ENCODE measurements at places on chromosomes 3 and 15.

DNA sequence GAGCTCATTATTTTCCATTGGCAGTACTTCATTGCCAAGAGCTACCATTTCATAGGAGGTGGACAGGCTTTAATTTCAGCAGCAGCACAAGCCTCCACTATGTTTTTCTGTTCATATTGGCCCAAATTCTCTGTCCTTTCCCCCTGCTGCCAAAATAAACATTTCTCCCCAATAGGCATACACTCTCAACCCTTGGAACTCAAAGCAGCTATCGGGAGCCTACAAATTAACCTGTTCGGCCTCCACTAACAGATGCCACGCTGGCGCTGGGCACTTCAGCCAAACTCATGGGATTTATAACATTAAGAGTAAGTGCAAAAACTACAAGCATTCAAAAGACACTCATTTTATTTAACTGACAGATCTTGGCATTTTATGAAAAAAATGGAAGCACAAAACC, 95.7 kb downstream of the NSUN3 start:
- DNase-seq: no peak

DNA sequence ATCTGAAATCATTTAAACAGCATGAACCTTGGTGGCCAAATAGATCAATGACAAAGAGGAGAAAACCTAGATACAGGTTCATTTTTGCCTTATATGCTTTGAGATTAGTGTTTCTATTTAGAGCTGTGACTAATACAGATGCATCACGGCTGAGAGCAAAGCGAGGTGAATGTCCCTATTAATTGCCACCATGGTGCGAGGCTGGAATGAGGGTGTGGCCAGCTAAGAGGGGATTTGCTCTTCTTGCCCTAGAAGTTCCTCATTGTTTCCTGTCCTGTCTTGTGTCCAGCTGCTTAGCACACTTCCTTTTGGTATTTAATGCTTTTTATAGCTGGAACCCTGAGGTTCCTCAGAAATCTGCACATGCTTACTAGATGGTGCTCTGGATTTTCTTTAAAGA, 339.1 kb upstream of the RGMA start:
- no peak for DNase-seq

DNA sequence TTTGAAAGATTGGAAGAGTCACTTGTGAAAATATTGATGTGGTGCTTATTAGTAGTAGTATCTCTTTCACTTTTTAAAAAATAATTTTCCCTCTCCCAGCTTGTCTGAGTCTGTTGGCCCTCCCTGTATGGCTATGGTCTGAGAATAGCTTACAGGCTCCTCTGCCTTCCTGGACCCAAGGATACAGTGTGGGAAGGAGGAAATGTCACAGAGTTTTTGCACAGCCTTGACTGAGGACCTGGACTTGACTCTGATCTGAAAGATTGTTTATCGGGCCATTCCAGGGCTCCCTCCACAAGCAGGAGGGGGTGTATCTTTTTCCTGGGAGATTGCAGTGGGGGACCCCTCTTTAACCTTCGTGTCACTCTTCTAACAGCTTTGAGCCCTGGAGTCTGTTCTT, 59.7 kb downstream of the TLNRD1 start:
- no peak for DNase-seq

- DNase-seq: peak; percentile 41
Observed at GRCh38 chr3:32816439-32817256, 1.1 kb upstream of the TRIM71 start.

GRCh38 chr3:45311327-45311726, 77.0 kb upstream of the LARS2 start:
- no peak for DNase-seq

DNA sequence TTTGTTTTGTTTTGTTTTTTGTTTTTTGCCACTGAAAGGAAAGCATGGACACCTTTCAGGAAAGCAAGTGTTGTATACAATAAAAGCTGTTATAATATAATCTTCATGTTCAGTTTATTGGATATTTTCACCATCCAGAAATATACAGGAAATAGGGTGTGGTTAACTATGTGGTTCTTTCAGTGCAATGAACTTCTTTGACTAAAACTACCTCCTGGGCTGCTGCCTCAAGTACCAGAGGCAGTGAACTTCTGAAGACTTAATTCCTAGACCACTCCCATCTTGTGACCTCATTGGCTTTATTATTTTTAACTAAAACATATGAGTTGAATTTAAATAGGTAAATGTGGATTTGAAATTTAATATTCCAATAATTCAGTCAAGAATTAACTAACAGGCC, 27.1 kb upstream of the TBL1XR1 start:
- DNase-seq: no peak

GRCh38 chr15:88118035-88118434, 138.5 kb downstream of the NTRK3 start:
- DNase-seq: no peak

GRCh38 chr3:105355408-105356061, 11.2 kb upstream of the ALCAM start:
- DNase-seq: no peak

- no peak for DNase-seq
Observed at GRCh38 chr15:52379395-52380106, 83.9 kb upstream of the MYO5C start.

- no peak for DNase-seq
Observed at GRCh38 chr15:60394689-60395097, 3.1 kb downstream of the ANXA2 start.

- no peak for DNase-seq
Observed at GRCh38 chr3:55647670-55648069, 160.6 kb upstream of the WNT5A start.

DNA sequence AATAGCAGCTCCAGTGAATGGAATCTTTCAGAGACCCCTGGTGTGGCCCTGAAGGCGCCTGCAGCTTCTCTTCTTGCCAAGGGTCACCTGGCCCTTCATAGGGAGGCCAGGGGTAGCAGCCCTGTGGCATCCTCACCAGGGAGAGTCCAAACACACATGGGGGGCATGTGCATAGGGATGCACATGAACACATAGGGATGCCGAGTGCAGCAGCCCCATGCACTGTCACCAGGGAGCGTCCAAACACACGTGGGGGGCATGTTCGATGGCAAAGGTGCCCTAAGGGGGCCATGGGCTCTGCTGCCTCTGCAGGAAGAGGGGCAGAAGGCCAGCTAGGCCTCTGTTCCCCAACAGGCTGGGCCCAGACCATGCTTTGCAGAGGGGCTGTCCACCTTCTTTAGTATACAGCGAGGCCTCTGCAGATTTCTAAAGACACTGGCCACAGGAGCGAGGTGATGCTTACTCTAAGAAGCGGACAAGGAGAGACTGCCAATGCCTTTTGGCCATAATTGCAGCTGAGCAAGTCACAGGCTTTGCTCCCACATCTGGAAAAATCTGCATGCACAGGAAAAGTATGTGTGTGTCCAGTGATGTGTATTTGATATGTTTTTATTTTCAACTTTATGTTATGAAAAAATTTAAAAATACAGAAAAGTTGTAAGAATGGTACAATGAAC, 21.0 kb downstream of the ANAPC13 start:
- no peak for DNase-seq

GRCh38 chr3:141430316-141430715, 56.5 kb upstream of the RASA2 start:
- no peak for DNase-seq

GRCh38 chr3:127016043-127016343, 33.1 kb downstream of the PLXNA1 start:
- no peak for DNase-seq

DNA sequence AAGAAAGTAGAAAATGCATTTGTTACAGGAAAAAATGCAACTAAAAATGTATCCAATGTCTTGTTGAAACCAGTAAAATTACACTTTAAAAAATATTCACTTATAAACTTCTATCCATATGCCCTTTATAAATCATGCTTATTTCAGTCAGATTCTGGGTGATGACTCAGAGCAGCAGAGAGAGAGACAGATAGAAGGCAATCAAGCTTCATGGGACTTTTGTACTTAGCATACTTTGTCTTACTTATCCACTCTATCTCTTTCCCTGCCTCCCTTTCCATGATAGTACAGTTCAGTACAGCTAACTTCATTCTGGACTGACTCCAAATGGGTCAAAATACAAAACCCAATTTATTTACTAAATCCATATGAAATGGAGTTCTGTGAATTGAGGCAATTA, 1438.2 kb downstream of the ZPLD1 start:
- DNase-seq: no peak

DNA sequence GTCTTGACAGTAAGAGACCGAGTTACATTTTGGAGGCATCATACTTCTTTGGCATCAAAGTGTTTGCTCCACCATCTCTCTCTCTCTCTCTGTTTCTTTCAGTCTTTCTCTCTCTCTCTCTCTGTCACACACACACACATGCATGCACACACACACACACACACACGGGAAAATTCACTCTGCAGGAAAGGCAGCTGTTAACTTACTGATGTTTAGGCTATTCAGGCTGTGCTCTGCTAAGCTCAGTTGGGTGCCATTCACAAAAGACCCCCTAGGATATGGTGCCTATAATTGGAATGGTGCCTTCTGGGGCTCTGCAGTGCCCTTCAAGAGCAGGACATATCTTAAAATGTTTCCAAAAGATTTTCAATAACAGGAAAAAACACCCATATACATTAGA, 78.2 kb downstream of the KCNH8 start:
- no peak for DNase-seq

All from NCI-H1092 treated with DMSO at 0.1 percent for 48 hours (cell line).